ENCODE measurements at places on chromosomes 3 and 15. TPM values are rescaled to one million over a fixed set of nuclear protein-coding genes. Genes with fewer than 3 reads are reported as not detected.

Gene LRRC34
- 1.0 TPM for total RNA-seq

- DNase-seq: no peak
Observed at GRCh38 chr3:195558602-195559001, 15.5 kb upstream of the PPP1R2 start.

DNA sequence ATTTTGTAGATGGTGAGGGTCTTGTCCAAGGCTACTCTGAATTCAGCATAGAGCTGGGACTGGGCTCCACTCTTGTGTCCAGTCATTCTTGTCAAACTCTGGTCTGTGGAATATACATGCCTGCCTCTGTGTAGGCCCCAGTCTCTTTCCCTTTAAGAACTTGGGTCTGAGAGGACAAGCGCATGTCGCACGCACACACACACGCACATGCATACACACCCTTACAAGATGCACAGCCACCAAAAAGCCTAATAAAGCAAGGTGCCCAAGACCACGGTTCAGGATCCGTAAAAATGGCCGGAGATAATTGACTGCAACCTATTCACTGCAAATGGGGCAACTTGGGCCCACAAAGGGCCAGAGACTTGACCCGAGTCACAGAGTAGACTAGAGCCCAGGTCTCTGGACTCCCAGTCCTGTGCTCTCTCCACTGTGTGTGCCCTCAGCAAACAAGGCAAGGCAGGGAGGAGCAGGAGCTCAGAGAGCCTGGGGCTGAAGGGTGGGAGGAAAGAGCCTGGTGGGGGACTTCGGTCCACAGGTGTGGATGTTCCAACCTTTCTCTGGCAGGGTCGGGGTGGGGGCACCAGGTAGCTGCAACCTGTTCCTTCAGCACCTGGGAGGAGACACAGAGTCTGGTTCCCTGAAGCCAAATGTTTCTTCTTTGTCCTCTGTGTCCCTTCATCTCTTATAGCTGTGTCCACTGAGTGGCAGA lies 914 bp upstream of the PAQR5 start:
- no peak for DNase-seq

GRCh38 chr3:46931631-46932331 lies 44.8 kb downstream of the CCDC12 start:
- DNase-seq: no peak

DNA sequence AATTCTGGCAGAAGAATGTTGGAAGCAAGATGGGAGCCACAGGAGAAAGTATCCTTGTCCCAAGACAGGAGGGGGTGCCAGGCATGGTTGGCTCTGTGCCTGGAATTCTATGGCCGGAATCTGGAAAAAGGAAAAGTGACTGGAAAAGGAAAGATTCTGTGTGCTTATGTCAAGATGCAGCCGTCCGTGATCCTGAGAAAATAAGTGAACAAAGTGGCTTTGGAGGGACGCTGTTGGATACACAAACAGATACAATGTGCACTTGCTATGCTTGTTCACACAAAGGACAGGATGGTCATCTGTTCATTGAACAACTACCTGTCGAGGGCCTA lies 28.5 kb upstream of the MUC20 start:
- no peak for DNase-seq

DNA sequence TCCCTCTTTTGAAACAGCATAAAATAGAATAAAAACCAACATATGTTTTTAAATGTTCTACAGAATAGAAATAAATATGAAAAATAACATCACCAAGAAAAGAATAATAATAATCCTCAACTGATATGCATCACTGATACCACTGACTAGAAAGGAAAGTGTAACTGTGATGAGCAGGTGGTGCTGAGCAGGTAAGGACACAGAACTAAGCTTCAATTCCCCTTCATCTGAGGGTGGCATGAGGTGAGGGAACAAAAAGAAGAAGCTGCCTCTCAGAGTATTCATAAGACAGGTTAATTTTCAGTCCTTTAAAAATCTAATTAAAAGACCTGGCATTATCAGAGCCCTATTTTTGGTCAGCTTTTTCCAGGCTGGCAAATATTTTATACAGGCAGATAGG lies 216.3 kb downstream of the PLCH1 start:
- no peak for DNase-seq

DNA sequence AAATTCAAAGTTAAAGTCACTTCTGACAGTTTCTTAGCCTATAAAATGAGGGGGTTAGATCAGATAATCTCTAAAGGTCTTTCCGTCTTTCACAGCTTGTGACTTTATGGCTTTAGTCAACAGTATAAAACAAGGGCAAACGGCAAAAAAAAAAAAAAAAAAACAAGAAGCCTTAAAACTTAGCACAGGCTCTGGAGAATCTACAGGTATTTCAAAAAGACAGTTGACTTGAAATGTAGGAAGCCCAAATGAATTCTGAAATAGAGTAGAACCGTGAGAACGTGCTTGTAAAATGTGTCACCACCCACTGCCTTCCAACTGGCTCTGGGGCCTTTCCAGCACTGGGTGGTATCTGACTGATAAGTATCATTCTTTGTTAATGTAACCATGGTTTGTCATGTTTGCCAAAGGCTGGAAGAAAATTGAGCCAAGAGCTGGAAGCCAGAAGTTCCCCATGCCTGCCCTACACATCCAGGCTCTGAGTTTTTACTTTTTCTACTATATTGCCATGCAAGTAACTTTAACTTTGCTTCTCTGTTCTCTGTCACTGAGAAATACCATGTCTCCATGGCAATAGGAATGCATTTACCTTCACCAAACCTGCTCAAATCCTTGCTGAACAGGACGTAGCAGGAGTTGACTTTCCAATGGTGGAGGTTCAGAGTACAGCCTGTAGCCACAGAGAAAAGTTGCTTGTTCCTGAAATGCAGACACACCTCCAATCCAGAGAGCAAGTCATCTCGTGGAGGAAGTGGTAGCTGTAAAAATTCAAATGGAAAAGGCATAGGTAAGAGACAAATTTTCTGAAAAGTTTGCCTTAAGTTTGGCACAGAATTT lies 35.8 kb upstream of the THSD4 start:
- DNase-seq: no peak

Gene RTP4
- total RNA-seq: 7.2 TPM

DNA sequence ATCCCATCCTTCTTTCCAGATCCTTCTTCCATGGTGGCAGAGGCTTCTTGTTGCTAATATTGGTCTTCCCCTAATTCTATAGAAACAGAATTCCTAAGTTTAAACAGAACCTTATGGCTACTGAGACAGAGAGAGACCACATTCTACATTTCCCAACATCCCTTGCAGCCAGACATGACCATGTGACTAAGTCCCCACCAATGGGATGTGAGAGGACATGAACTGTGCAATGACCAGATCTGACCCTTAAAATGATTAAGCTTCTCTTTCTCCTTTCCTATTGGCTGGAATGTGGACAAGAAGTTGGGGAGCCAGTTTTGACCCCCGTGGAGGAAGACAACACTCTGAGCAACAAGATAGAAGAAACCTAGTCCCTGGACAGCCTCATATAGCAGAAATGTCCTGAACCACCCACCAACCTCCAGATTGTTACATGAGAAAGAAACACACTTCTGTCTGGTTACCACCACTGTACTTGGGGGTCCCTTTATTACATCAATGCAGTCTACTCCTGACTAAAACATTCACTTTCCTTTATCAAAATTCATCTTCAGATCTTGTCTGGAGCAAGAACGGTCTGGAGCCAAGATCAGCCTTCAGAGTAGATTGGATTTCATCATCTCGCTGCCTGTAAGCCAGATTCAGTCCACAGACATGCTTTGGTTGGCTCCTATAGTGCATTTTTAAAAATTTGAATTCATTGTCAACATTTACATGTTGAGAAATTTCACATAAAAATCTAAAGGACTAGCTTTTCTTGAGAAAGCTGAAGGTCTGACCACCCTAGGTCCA lies 183.9 kb downstream of the SHQ1 start:
- no peak for DNase-seq

Gene PGBD4
- 1.6 TPM for total RNA-seq

Gene GOLGA8Q
- total RNA-seq: 1.9 TPM

DNA sequence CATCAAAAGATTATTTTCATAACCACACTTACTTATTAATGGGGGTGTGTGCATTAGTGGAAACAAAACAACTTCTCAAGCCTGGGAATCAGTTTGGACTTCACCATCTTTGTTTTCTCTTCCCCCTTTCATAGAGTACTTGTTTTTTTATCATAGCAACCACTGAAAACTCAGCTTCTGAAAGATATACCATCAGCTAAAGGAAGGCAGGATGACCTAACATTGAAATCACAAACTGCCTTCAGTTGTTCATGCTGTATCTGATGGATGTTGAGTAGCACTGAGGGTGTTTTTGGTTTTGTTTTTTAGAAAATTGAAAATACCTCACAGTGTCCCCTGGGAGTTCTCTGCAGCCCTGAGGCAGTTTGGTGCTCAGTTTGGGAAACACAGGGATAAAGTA lies 46.5 kb downstream of the NEK10 start:
- DNase-seq: no peak

DNA sequence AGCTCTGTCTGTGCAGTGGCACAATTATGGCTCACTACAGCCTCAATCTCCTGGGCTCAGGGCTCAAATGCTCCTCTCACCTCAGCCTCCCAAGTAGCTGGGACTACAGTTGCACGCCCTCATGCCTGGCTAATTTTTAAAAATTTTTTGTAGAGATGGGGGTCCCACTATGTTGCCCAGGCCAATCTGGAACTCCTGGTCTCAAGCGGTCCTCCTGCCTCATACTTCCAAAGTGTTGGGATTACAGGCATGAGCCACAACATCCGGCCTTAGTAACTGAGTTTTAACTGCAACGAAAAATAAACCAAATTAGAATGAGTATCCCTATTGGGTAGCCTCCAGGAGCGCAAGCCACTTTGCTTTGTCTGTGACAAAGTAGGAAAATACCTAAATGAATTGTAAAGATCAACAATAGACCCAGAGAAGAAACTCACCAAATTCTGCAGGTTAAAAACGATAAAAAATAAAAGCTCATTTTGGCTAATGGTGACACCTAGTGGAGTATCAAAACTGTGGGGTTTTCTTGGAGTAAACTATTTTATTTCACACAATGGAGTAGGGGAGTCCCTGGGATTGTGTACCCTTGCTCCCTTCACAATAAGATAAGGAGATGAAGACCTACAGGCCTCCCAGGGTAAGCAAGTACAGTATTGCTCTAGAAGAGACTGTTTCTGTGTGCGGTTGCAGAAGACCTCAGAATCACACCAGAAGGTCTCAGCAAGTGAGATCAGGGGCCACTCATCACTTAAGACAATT lies 21.0 kb upstream of the CA12 start:
- DNase-seq: no peak

- no peak for DNase-seq
Observed at GRCh38 chr15:48596415-48596814, 49.1 kb downstream of the FBN1 start.

DNA sequence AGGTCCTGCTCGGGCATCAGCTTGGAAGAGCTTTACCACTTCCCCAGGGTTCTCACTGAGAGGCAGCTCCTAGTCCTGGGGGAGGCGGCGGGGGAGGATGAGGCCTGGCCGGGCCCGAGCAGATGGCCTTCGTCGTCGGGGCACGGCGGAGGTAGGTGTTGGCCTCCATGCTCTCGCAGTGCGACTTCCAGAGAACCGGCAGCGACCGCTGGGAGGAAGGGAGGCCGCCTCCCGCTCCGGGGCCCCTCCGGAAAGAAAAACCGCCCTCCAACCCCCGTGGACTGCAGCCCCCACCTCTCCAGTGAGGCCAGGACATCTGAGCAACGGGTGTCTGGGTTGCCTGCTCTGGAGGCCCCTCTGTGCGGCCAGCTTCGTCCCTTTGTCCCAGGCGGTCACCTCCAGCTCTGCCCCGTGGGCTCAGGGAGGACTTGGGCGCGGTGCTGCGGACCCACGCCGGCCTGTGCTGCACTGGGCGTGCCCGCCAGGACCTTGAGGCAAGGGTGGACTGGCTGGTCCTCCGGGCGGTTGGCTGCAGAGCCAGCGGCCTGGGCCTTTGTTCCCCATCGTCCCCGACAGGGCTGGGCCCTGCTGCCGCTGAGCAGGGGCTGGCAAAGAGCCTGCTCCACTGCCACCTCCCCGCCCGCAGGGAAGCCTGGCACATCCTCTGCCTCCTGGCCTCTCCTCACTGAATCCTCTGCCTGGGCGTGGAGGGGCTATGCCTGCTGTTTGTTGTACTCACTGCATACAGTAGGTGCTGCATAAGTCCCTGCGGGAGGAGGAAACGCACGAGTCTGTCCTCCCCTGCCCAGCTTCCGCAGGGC lies 13.6 kb upstream of the GP9 start:
- no peak for DNase-seq

GRCh38 chr3:194570235-194570634 lies 63.0 kb downstream of the TMEM44 start:
- no peak for DNase-seq

Gene SNRK
- total RNA-seq: 84.9 TPM

DNA sequence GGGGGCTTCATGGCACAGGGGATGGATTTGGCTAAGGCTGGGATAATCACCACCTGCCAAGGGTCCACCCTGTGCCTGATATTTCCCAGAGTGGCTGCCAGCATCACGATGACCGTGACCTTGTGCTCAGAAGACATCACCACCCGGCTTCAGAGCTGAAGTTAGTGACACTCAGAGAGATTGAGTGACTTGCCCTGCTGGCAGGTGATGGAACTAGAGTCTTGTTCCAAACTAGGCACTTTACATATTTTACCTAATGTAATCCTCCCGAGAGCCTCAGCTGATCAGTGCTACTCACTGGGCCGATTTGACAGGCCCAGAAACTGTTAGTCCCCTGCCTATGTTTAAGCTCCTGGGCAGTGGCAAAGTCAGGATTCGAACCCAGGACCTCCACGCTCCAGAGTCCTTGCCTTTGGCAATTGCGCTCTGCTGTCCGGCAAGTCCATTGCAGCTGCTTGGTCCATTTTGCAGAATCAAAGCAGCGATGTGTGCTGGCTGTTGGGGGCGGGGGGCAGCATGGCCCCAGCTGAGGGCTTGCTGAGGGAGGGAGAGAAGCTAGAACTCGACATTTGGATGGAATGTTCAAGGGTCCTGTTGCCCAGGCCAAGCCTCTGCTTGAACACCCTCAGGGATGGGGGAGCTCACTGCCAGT lies 74.8 kb upstream of the GATA2 start:
- DNase-seq: no peak
